ENCODE measurements at places on chromosomes 5 and 9.

- H3K4me1 ChIP-seq, result peaks cover 1% of the 10 kb centered on the region
- no peak overlapping the region for H3K27ac ChIP-seq
- no peaks in the 10 kb centered on the region for H3K36me3 ChIP-seq
- no peak for DNase-seq
- no peak overlapping the region for H3K4me3 ChIP-seq
These were observed 22.5 kb downstream of the MUSK start for GRCh38 chr9:110691002-110691549.

GRCh38 chr5:133469252-133469651 is 143.1 kb downstream of the FSTL4 start:
- no peaks in the 10 kb centered on the region for H3K36me3 ChIP-seq
- peaks cover 24% of the 10 kb centered on the region for H3K27me3 ChIP-seq
- H3K4me1 ChIP-seq, result peaks cover 2% of the 10 kb centered on the region
- DNase-seq, result no peak

GRCh38 chr5:107157809-107158208 is 512.9 kb downstream of the EFNA5 start:
- no peak overlapping the region for H3K4me3 ChIP-seq
- H3K27me3 ChIP-seq, result no peaks in the 10 kb centered on the region
- no peak for DNase-seq
- no peak overlapping the region for H3K27ac ChIP-seq

DNA sequence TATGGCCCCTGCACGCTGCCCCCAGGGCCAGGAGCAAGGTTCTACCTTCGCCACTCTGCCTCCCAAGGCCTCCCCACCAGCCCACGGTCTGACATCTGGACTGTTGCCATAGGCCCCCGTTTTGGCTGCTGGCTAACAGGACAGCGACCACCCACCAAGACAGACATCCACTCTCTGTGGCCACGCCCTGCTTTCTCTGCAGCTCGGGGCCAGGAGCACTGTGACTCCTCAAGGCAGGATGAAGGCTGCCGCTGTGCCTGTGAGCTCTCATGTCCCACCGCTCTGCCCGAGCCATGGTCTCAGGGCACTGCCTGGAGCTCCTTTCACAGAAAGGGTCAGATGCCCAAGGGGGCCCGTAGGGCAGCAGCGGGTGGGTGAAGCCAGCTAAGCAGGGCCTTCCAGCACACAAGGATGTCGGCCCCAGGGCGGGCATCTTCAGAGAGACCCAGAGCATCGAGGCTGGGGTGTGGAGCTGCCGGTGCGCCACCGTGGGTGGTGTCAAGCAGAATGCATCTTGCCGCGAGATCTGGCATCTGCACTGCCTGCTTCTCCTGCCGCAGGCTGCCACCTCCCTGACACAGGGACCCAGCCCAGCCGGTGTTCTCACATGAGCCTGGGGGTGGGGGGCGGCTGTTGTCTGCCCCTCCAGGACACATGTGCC is 92.2 kb upstream of the ADAMTS2 start:
- H3K4me1 ChIP-seq, result no peaks in the 10 kb centered on the region
- H3K27ac ChIP-seq, result no peak overlapping the region
- no peak for DNase-seq
- no peak overlapping the region for H3K4me3 ChIP-seq
- H3K27me3 ChIP-seq, result no peaks in the 10 kb centered on the region
- H3K36me3 ChIP-seq, result no peaks in the 10 kb centered on the region

- H3K27me3 ChIP-seq, result no peaks in the 10 kb centered on the region
- no peak for DNase-seq
- H3K27ac ChIP-seq, result peak overlapping the region; percentile 90
- peak overlapping the region; percentile 54 for H3K4me3 ChIP-seq
- peaks cover 59% of the 10 kb centered on the region for H3K36me3 ChIP-seq
- H3K4me1 ChIP-seq, result peaks cover 79% of the 10 kb centered on the region
These were observed 5.0 kb upstream of the TEX48 start for GRCh38 chr9:114687034-114687433.

- H3K4me1 ChIP-seq, result peaks cover 3% of the 10 kb centered on the region
- H3K36me3 ChIP-seq, result no peaks in the 10 kb centered on the region
- no peak overlapping the region for H3K27ac ChIP-seq
- no peak for DNase-seq
These were observed 7.6 kb downstream of the LMX1B start for GRCh38 chr9:126621061-126621918.

DNA sequence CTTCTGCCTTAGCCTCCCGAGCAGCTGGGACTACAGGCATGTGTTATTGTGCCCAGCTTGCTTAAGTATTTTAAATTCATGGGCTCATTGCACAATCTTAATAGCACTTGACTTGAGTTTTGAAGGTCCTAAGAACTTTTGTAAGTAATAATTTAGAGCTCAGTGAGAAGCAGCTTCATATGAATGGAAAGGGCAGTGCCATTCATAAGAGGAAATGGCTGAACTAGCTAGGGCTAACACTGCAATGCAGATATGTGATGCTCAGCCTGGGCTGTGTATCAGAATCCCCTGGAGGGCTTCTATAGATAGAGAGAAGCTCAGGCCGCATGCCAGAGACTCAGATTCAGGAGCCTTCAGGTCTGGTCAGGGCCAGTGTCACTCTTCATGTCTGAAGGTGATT is 295.5 kb upstream of the DAP start:
- DNase-seq, result no peak
- H3K27ac ChIP-seq, result no peak overlapping the region
- no peaks in the 10 kb centered on the region for H3K4me1 ChIP-seq
- H3K36me3 ChIP-seq, result no peaks in the 10 kb centered on the region

- H3K4me3 ChIP-seq, result no peak overlapping the region
- H3K27me3 ChIP-seq, result no peaks in the 10 kb centered on the region
- peak overlapping the region; percentile 50 for H3K27ac ChIP-seq
- H3K36me3 ChIP-seq, result peaks cover 79% of the 10 kb centered on the region
- H3K4me1 ChIP-seq, result peaks cover 18% of the 10 kb centered on the region
These were observed 27.3 kb downstream of the PUM3 start for GRCh38 chr9:2816476-2817141.

DNA sequence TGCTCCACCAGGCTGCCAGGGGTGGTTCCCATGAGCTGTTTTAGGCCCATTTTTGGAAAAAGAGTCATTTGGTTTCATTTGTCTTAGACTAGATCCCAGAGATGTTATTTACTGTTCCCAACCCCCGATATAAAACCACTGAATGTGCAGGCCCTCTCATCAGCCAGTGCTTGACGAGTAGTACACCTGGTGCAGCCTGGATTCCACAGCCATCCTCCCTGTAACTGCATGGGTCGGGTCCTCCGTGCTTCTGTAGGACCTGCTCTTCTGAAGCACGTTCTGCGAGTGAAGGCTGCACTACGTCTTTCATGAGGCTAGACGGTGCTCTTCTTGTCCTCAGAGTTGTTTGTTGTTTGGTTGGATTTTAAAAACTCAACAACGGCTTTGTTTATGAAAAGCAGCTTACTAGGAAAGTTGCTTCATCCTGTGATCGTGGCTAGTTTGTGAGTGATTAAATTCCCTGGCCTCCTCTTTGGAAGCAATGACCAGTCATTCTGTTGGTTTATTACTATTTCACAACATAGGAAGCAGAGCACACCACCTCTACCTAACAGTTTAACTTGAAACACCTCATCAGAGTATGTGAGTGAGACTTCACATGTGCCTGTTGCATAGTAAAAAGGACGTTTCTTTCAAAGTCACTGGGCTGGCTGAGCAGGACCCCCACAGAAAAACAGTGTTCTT is 135.2 kb downstream of the AOPEP start:
- peak overlapping the region; percentile 43 for H3K27ac ChIP-seq
- no peak for DNase-seq
- peaks cover 36% of the 10 kb centered on the region for H3K27me3 ChIP-seq
- peaks cover 39% of the 10 kb centered on the region for H3K4me1 ChIP-seq
- peaks cover 5% of the 10 kb centered on the region for H3K36me3 ChIP-seq

GRCh38 chr5:88203981-88204750 is 64.5 kb downstream of the TMEM161B start:
- H3K4me3 ChIP-seq, result peak overlapping the region; percentile 7
- peaks cover 51% of the 10 kb centered on the region for H3K36me3 ChIP-seq
- peak overlapping the region; percentile 70 for H3K27ac ChIP-seq
- no peak for DNase-seq

GRCh38 chr5:74257645-74258313 is 382.7 kb downstream of the ENC1 start:
- H3K36me3 ChIP-seq, result no peaks in the 10 kb centered on the region
- no peak overlapping the region for H3K4me3 ChIP-seq
- no peak for DNase-seq
- H3K27me3 ChIP-seq, result peaks cover 27% of the 10 kb centered on the region

- H3K27ac ChIP-seq, result no peak overlapping the region
- peaks cover 30% of the 10 kb centered on the region for H3K27me3 ChIP-seq
- no peak overlapping the region for H3K4me3 ChIP-seq
These were observed 324.5 kb downstream of the ARRDC3 start for GRCh38 chr5:91058575-91058974.

- H3K4me1 ChIP-seq, result no peaks in the 10 kb centered on the region
- no peak for DNase-seq
- H3K4me3 ChIP-seq, result no peak overlapping the region
- H3K27me3 ChIP-seq, result no peaks in the 10 kb centered on the region
These were observed 40.7 kb upstream of the ZNF300 start for GRCh38 chr5:150945486-150945885.

GRCh38 chr9:122396614-122397148 is 25.9 kb downstream of the PTGS1 start:
- DNase-seq, result no peak
- H3K27ac ChIP-seq, result no peak overlapping the region
- H3K27me3 ChIP-seq, result peaks cover 6% of the 10 kb centered on the region
- no peaks in the 10 kb centered on the region for H3K36me3 ChIP-seq
- H3K4me3 ChIP-seq, result no peak overlapping the region

DNA sequence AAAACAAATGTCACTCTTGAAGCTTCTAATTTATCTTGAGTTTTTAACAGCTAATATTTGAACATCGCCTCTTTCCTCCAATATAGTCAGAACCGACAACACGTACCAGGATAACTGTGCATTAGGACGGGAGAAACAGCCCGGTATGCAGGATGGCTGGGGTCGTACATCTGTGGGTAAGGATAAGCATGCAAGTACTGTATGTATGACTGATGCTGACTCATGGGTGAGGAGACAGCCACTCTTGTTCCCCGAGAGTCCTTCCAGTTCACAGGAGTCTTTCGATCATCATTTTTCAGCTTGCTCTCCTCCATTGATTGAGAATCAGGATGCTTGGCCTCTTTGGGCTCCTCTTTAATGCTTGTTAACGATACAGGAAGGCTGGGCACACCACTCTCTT is 102.3 kb downstream of the ZNF608 start:
- no peak overlapping the region for H3K27ac ChIP-seq
- no peak overlapping the region for H3K4me3 ChIP-seq
- no peaks in the 10 kb centered on the region for H3K36me3 ChIP-seq
- peaks cover 47% of the 10 kb centered on the region for H3K27me3 ChIP-seq

DNA sequence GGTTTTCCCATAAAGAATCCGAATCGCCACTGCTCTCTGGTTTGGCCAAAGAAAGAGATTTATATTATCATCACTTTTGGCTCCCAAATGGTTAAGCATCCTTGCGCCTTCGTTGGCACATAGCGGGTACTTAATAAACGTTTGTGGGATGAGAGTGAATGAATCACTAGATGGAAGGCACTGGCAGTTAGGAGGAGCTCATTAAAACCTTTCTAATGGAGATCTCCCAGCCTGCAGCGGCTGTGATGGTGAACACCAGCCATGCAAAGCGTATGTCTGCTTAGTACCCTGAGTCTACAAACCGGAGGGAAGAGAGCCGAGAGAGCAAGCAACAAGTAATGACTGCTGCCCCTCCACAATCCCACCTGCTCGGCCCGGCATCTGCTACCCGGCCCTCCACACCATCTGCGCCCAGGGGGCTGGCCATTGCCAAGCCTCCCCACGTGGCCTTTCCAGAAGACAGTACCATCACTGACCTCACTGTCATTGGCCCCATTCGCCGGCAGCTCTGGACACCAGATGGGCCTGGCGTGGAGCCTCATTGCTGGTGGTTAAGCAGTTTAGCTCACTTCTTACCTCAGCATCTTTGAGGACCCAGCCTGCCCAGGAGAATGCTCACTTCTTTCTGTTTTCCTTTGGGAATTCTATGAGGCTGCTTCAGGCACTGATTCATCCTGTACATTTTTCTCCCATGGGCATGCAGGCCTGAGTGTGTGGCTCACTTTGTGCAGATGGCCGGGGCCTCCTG is 39.3 kb upstream of the ANKRD33B start:
- H3K27ac ChIP-seq, result no peak overlapping the region
- no peak for DNase-seq
- no peaks in the 10 kb centered on the region for H3K4me1 ChIP-seq
- H3K36me3 ChIP-seq, result no peaks in the 10 kb centered on the region
- H3K4me3 ChIP-seq, result no peak overlapping the region

GRCh38 chr5:67350185-67350584 is 153.6 kb upstream of the CD180 start:
- no peak overlapping the region for H3K27ac ChIP-seq
- no peaks in the 10 kb centered on the region for H3K36me3 ChIP-seq
- peak overlapping the region; percentile 24 for H3K4me3 ChIP-seq
- H3K27me3 ChIP-seq, result peaks cover 17% of the 10 kb centered on the region

GRCh38 chr5:111694133-111694532 is 62.9 kb downstream of the NREP start:
- H3K27ac ChIP-seq, result no peak overlapping the region
- H3K4me3 ChIP-seq, result no peak overlapping the region
- no peaks in the 10 kb centered on the region for H3K36me3 ChIP-seq
- peaks cover 2% of the 10 kb centered on the region for H3K4me1 ChIP-seq

- no peaks in the 10 kb centered on the region for H3K36me3 ChIP-seq
- H3K27me3 ChIP-seq, result no peaks in the 10 kb centered on the region
- H3K27ac ChIP-seq, result no peak overlapping the region
- no peak for DNase-seq
- H3K4me3 ChIP-seq, result no peak overlapping the region
These were observed 26.6 kb downstream of the ENHO start for GRCh38 chr9:34496149-34496712.

GRCh38 chr9:121735793-121736770 is 84.6 kb downstream of the DAB2IP start:
- no peak overlapping the region for H3K4me3 ChIP-seq
- no peak for DNase-seq
- H3K4me1 ChIP-seq, result no peaks in the 10 kb centered on the region

GRCh38 chr5:40838086-40838485 is 3.1 kb upstream of the RPL37 start:
- peaks cover 37% of the 10 kb centered on the region for H3K4me1 ChIP-seq
- no peak overlapping the region for H3K27ac ChIP-seq
- no peak overlapping the region for H3K4me3 ChIP-seq
- peaks cover 28% of the 10 kb centered on the region for H3K36me3 ChIP-seq

- no peak overlapping the region for H3K4me3 ChIP-seq
- H3K27me3 ChIP-seq, result no peaks in the 10 kb centered on the region
- H3K36me3 ChIP-seq, result no peaks in the 10 kb centered on the region
- DNase-seq, result no peak
- H3K4me1 ChIP-seq, result no peaks in the 10 kb centered on the region
- no peak overlapping the region for H3K27ac ChIP-seq
These were observed 42.3 kb downstream of the BASP1 start for GRCh38 chr5:17259630-17260257.

- no peaks in the 10 kb centered on the region for H3K27me3 ChIP-seq
- no peaks in the 10 kb centered on the region for H3K36me3 ChIP-seq
- H3K4me1 ChIP-seq, result peaks cover 7% of the 10 kb centered on the region
- H3K27ac ChIP-seq, result no peak overlapping the region
- H3K4me3 ChIP-seq, result no peak overlapping the region
These were observed 371.0 kb downstream of the ICE1 start for GRCh38 chr5:5793242-5794117.

- H3K4me3 ChIP-seq, result no peak overlapping the region
- H3K4me1 ChIP-seq, result no peaks in the 10 kb centered on the region
- no peaks in the 10 kb centered on the region for H3K36me3 ChIP-seq
- H3K27me3 ChIP-seq, result no peaks in the 10 kb centered on the region
- no peak for DNase-seq
- H3K27ac ChIP-seq, result no peak overlapping the region
These were observed 52.7 kb downstream of the PRR16 start for GRCh38 chr5:120516805-120517204.

Data from activated T-helper 2 cell treated with anti-CD3 and anti-CD28 coated beads, Interferon-gamma antibody, Interleukin-2, Interleukin-4, amounts not matched to agents 10 μg/mL and 5 μg/mL and 100 μg/mL, durations not matched to agents 14 hours and 24 hours and 36 hours (primary cell).